ENCODE measurements at places on chromosomes 1 and 21.
A peak's percentile ranks its signal among the peaks of the same experiment; 100 is the strongest.

GRCh38 chr1:28064064-28064463 lies 24.3 kb downstream of the EYA3 start:
- no peak for DNase-seq

DNA sequence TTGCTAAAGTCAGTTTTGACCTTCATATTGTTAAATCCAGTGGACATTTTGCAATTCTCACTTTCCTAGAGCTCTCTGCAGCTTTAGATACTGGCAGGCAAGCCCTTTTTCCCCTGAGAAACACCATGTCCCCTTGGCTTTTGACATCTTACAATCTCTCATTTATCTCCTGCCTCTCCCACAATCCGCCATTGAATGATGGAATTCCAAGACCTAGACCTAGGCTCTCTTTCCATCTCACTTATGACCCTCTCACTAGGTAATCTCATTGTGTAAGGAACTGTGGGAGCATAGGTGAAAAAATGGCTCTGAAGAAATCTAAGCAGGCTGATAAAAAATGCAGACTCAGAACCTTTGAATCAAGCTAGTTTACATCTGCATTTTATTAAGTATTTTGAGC lies 2.0 kb downstream of the KYAT3 start:
- DNase-seq = no peak

GRCh38 chr1:150165622-150166612 lies 16.2 kb downstream of the PLEKHO1 start:
- DNase-seq = peak; percentile 65

GRCh38 chr1:226063977-226064815 lies 1.7 kb downstream of the H3-3A start:
- DNase-seq = no peak

DNA sequence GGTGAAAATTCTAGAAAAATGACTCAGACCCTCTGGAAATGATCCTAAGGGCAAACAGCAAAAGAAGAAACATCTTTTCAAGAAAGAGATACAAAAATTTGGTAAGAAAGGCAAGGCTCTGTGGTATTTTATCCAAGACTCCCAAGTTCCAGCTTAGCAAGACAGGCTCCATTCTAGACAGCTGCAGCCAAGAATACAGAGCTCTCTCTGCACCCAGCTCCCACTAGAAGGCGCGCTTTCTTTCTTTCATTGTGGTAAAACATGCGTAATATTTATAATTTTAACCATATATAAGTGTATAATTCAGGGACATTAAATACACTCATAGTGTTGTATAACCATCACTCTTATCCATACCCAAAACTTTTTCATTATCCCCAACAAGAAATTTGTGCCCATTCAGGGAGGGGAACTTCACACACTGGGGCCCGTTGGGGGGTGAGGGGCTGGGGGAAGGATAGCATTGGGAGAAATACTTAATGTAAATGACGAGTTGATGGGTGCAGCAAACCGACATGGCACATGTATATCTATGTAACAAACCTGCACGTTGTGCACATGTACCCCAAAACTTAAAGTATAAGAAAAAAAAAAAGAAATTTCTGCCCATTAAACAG lies 2.2 kb upstream of the HFM1 start:
- DNase-seq = no peak

GRCh38 chr1:229437443-229437842 lies 3.5 kb upstream of the ACTA1 start:
- DNase-seq = no peak

Data from GM10248 (cell line).